ENCODE measurements at places on chromosomes 7 and 10.

DNA sequence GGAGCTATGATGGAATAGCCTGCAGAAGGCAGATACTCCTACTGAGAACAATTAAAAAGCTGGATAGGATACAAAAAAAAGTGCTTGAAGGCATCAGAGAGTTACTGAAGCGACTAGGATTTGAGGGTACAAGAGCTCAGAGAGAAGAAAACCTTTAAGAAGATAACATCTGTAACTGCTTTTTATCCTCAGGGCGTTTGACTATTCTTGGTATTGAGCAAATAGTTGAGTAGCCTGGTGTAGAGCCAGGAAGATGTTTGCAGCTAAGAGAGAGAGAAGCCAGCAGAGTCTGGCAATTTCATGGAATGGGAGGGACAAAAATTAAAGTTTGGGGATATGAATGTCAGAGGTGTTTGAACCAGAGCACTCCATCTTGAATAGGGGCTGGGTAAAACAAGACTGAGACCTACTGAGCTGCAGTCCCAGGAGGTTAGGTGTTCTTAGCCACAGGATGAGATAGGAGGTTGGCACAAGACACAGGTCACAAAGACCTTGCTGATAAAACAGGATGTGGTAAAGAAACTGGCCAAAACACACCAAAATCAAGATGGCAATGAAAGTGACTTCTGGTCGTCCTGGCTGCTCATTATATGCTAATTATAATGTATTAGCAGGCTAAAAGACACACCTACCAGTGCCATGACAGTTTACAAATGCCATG lies 428.8 kb downstream of the SH2D4B start:
- no peak for DNase-seq

GRCh38 chr7:18461785-18462467 lies 33.6 kb upstream of the HDAC9 start:
- no peak for DNase-seq

DNA sequence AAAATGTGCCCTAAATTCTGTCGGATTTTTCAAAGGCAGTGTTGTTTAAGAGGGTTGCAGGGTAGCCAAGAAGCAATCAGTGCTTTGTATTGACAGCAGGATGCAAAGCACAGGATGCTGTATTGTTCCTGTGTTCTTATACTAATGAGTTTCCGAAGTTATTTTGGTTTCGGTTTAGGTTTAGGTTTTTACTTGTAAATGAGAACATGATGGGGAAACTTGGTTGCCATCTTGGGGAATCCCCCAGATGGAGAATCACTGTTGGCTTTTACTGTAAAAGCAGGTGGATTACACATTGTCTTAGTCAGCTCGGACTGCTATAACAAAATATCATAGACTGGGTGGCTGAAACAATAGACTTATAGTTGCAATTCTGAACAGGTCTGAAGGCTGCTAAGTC lies 72.1 kb downstream of the INHBA start:
- no peak for DNase-seq

- DNase-seq, result no peak
Observed at GRCh38 chr7:27611059-27611458, 51.6 kb downstream of the HIBADH start.

- DNase-seq, result peak; percentile 45
Observed at GRCh38 chr10:121926671-121927317, 1.0 kb downstream of the ATE1 start.

DNA sequence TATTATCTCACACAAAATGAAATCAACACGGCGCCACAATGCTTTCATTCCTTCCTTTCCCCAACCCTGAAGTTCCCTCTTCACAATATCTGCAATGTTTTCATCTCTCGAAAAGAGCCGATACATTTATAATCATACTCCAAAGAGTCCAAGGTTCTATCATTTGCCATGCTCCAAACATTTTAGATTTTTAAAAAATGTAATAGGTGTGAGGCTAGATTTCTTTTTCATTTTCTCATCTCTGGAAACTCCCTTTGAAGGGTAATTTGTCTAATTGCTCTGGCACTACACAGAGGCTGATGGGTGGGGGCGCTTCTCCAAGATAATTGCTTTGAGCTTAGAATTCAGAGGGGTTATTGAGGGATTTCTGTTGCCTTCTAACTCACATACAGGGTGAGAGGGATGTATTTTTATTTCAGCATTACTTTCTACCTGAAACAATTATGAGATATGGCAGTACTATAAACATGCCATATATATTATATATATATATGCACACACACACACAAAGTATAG lies 4.9 kb downstream of the DLX5 start:
- no peak for DNase-seq

DNA sequence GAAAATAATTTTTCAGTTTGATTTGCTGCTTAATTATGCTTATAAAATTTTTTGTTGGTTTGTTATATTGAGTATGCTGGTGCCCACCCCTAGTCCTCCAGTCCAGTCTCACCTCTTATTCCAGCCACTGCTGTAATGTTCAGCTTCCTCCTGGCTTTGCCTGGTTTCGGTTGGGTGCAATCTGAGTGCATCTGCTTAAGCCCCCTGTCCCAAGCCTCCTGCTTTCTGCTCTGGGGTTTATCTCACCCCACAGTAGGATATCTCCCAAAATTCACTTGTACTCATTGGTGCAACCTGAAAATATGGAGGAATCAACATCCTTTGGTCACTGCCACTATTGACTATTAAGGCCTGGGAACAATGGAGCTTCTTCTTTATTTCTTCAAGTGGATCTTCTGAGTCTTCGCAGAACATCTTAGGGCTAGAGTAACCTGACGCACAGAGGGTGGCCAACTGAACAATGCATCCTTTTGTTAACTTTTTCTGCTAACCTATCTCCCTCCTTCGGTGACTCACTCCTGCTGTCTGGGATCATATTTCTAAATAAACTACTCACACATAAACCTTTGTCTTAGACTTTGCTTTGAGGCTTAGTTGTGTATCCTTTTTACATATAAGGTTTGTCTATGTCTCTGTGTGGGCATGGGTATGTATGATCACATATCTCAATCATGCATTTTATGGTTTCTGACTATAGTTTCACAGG lies 19.1 kb upstream of the SOSTDC1 start:
- peak; percentile 87 for DNase-seq

GRCh38 chr7:23469961-23470250 lies 385 bp downstream of the IGF2BP3 start:
- no peak for DNase-seq
